Immature natural killer cell (primary cell): ENCODE measurements at places on chromosomes 13 and 19. TPM values are rescaled to one million over a fixed set of nuclear protein-coding genes. Genes with fewer than 3 reads are reported as not detected.

The NTN5 gene
- polyA plus RNA-seq, result not detected

- peak overlapping the region; percentile 91 for H3K27ac ChIP-seq
- H3K36me3 ChIP-seq, result no peaks in the 10 kb centered on the region
- DNase-seq, result peak; percentile 82
- peak overlapping the region; percentile 78 for H3K4me3 ChIP-seq
- H3K4me1 ChIP-seq, result peaks cover 22% of the 10 kb centered on the region
- peaks cover 5% of the 10 kb centered on the region for H3K27me3 ChIP-seq
These were observed 443.9 kb downstream of the FGF9 start for GRCh38 chr13:22114630-22115311.

GRCh38 chr19:27734496-27735220 lies 1478.3 kb downstream of the UQCRFS1 start:
- DNase-seq, result no peak
- no peaks in the 10 kb centered on the region for H3K4me1 ChIP-seq
- H3K27me3 ChIP-seq, result no peaks in the 10 kb centered on the region
- H3K27ac ChIP-seq, result no peak overlapping the region
- peaks cover 46% of the 10 kb centered on the region for H3K36me3 ChIP-seq

DNA sequence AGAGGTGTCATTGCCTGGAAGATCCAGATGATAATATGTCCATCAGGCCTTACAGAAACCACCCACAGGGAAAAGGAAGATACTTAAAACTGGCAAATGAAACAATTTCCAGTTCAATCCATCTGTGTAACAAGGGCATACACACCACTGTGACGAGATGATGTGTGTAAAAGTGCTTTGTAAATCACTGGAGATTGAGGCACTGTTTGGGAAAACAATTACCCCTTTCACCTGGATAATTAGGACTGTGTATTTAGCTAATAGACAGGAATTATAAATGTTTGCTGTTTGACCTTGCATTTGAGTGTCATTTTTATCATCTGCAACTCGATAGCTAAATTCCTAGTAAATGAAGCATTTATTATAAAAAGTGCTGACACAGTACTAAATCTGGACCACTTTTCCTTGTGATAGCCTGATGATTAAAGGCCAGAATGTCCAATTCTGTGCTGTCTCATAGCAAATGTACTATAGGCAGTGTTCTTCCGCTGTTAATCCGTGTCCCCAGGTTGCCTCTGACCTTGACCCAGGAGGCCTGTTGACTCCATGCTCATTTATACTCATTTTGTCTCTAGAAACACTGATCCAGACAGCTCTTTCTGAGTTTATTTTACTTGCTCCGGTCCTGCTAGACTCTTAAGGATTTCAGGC lies 105.8 kb downstream of the LACC1 start:
- no peak overlapping the region for H3K27ac ChIP-seq
- no peak overlapping the region for H3K4me3 ChIP-seq
- no peaks in the 10 kb centered on the region for H3K36me3 ChIP-seq
- no peaks in the 10 kb centered on the region for H3K4me1 ChIP-seq

The SHISA2 gene
- polyA plus RNA-seq, result not detected

GRCh38 chr19:30064771-30065494 lies 122.9 kb downstream of the URI1 start:
- H3K27me3 ChIP-seq, result no peaks in the 10 kb centered on the region
- DNase-seq, result no peak
- H3K36me3 ChIP-seq, result no peaks in the 10 kb centered on the region

GRCh38 chr19:611481-611868 lies 21.8 kb downstream of the HCN2 start:
- H3K4me1 ChIP-seq, result peaks cover 22% of the 10 kb centered on the region
- peak; percentile 67 for DNase-seq
- H3K4me3 ChIP-seq, result peak overlapping the region; percentile 79
- peaks cover 3% of the 10 kb centered on the region for H3K36me3 ChIP-seq
- peaks cover 3% of the 10 kb centered on the region for H3K27me3 ChIP-seq

The RASL11A gene
- polyA plus RNA-seq, result 0.22 TPM

DNA sequence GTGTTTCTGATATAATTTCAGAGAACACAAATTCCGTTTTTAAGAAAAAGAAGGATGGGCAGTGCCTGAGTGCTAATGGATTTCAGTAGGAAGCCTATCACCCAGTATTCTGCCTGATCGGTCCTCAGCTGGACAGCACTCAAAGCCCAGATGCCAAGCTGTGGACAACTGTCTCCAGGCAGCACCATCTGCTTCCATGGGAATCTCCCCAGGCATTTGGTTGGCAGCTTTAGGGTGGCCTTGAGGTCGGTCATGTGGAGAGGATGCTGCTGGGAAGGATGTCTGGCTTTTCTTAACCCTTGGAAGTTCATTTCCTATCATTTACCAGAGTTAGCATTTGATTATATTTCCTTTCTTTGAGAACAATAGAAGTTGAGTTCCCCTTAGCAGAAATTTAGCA lies 311.7 kb downstream of the TBC1D4 start:
- H3K4me3 ChIP-seq, result no peak overlapping the region
- H3K36me3 ChIP-seq, result no peaks in the 10 kb centered on the region
- H3K27me3 ChIP-seq, result peaks cover 6% of the 10 kb centered on the region

The GJB6 gene
- not detected for polyA plus RNA-seq

GRCh38 chr19:2399582-2399981 lies 27.8 kb downstream of the TIMM13 start:
- no peak overlapping the region for H3K4me3 ChIP-seq
- H3K27me3 ChIP-seq, result peaks cover 4% of the 10 kb centered on the region
- peaks cover 5% of the 10 kb centered on the region for H3K4me1 ChIP-seq
- H3K36me3 ChIP-seq, result no peaks in the 10 kb centered on the region
- DNase-seq, result no peak
- no peak overlapping the region for H3K27ac ChIP-seq

The APC2 gene
- not detected for polyA plus RNA-seq

- no peak overlapping the region for H3K4me3 ChIP-seq
- no peak overlapping the region for H3K27ac ChIP-seq
- no peaks in the 10 kb centered on the region for H3K27me3 ChIP-seq
- no peak for DNase-seq
These were observed 56.1 kb upstream of the NFIC start for GRCh38 chr19:3310280-3310679.

DNA sequence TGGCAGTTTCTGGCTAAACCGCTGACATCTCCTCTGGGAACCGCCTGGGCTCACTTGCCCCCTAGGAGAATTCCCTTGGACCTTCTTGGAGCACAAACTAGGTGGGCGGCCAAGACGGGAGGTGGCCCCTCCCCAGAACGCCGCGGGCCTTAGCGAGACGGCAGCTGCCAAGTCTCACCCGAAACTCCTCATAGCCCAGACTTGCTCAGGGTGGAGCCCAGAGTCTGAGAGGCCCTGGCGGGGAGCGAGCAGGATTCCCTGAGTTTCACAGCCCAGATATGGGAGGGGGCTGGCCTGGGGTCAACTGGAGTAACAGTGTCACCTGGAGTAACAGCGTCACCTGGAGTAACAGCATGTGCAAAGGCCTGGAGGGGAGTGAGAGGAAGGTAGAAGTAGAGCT lies 10.1 kb downstream of the TINCR start:
- no peak overlapping the region for H3K4me3 ChIP-seq
- no peaks in the 10 kb centered on the region for H3K4me1 ChIP-seq
- DNase-seq, result no peak
- peaks cover 2% of the 10 kb centered on the region for H3K27me3 ChIP-seq
- H3K27ac ChIP-seq, result no peak overlapping the region

DNA sequence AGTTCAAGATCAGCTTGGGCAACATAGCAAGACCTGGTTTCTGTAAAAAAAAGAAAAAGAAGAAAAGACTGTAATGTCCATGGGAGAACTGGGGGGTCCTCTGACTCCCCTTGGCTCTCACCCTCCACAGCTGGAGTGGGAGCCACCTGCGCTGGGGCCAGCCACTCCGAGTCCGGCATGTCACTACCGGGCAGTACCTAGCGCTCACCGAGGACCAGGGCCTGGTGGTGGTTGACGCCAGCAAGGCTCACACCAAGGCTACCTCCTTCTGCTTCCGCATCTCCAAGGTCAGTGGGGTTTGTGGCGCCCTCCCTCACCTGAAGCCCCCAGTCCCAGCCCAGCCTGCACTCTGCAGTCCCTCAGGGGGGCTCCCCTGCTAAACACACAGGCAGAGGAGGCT lies 14.7 kb downstream of the RYR1 start:
- no peak overlapping the region for H3K4me3 ChIP-seq
- peaks cover 7% of the 10 kb centered on the region for H3K27me3 ChIP-seq
- no peak for DNase-seq
- H3K36me3 ChIP-seq, result no peaks in the 10 kb centered on the region

DNA sequence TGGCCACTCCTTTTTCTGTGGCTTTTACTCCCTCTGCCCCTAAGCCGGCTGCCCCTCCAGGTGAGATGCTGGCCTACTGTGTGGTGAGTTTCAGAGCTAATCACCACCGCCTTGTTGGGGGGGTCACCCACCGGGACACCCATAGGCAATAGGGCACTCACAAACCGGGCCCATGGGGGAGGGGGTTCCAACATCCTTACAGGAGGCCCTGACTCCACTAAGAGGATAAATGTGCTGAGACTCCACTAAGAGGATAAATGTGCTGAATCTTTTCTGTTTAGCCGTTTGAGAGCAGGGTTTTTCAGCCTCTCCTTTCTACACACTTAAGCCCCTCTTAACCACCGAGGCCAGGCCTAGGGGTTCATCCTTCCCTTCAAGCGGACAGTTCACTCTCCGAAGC lies 73.7 kb downstream of the SLC15A1 start:
- H3K36me3 ChIP-seq, result no peaks in the 10 kb centered on the region
- peaks cover 3% of the 10 kb centered on the region for H3K4me1 ChIP-seq
- no peak overlapping the region for H3K27ac ChIP-seq
- DNase-seq, result no peak

The ERICH4 gene
- not detected for polyA plus RNA-seq

GRCh38 chr19:5587661-5588060 lies 19.9 kb upstream of the TINCR start:
- peaks cover 3% of the 10 kb centered on the region for H3K36me3 ChIP-seq
- H3K4me1 ChIP-seq, result peaks cover 4% of the 10 kb centered on the region
- H3K27ac ChIP-seq, result no peak overlapping the region
- peaks cover 4% of the 10 kb centered on the region for H3K27me3 ChIP-seq
- no peak for DNase-seq

DNA sequence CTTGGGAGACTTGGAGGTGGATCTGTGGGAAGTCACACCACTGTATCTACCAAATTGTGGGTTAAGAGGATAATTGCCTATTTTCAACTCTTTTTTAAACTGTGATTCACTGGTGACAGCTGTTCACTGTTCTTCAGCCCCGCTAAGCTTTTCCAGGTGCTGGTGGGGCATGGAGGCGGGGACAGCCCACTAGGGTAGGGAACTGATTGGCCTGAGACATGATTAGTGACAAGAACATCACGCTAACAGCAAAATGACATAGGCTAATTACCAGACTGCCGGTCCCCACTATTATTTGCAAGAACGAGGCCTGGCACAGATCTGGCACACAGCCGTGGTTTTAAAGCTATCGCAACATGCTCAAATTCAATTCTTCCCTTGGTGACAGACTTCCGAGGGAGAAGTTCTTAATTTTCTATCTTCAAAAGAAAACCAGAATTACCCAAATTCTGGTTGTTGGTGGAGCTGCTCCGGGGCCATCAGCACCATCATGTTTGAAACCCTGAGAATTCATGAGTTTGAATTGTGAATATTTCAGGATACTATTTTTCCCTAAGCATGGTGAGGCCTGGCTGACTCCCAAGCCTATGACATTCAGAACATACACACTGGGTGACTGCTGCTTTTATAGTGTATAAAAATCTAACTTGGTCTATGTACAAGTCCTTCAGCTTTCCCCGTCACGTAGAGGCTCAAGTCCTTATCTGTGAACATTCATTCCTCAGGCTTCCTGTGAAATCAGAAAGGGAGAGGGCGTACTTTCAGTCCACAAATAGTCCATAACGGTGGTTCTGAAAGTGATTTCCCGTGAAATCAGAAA lies 17.9 kb downstream of the DOCK9 start:
- DNase-seq, result no peak
- no peaks in the 10 kb centered on the region for H3K4me1 ChIP-seq
- H3K27ac ChIP-seq, result no peak overlapping the region
- H3K4me3 ChIP-seq, result no peak overlapping the region
